ENCODE measurements at places on chromosomes 11 and 22.

DNA sequence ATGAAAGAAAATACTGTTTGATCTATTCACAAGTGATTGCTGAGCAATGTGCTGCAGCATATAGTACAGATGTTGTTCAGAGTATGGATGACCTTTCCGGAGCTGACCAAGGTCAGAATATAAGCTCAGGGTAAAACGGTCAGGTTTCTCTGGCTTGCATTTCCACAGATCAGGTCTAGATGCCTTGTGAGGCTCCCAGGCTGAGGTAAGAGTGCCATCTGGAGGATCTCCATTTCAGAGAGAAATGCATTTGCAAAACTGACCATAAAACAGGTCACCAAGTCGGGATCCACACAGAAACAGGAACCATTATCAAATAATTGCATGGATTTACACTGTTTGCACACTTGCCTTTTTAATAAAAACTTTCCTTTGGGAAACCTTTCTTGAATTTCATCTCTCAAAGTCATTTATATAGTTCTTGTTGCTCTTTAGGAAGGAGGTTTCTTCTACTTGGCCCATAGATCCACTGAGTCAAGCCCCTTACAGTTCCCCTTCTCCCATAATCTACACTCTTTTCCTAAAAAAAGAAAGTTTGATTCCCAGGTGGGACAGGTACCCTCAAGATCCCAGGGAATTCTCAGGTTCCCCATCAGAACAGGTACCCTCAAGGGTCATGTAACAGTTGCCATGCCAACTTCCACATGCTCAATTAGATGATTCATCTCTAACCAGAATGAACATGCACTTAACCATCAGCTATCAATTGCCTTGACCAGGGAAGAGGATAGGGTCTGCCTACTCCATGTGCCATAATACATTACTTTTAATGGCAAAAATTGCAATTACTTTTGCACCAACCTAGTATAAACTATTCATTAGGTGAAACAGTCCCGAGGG, 25.0 kb upstream of the TMPRSS5 start:
- H3K4me3 ChIP-seq: no peak overlapping the region
- DNase-seq: no peak
- no peaks in the 10 kb centered on the region for H3K4me1 ChIP-seq

DNA sequence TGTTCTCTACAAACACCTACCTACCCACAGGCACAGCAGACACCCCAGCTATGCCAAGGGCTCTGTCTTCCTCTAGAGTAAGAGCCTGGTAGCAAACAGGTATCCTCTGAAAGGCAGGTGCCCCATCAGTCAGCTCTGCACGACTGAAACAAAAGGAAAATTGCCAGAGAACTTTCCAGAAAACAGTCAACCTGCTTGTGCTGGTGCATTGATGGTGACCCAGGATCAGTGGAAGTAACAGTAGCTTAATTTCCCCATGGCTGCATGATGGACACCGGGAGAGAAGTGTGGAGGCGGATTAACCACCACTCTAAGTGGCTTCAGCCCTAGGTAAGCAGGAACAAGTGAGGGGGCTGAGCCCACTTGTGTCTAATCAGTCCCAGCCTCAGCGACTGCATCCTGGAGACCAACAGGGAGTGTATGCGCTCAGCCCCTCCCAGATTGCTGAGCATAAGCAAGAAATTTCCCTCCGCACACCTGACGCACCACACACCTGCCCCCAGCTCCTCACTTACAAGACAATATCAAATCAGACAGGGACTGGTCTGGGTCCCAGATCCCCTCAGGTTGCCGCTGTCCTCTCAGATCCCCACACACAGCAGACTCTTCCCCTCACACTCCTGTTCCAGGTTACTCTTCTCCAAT, 70.7 kb upstream of the IGLL5 start:
- no peak overlapping the region for H3K4me3 ChIP-seq
- no peak for DNase-seq
- no peaks in the 10 kb centered on the region for H3K27me3 ChIP-seq
- H3K27ac ChIP-seq: no peak overlapping the region

DNA sequence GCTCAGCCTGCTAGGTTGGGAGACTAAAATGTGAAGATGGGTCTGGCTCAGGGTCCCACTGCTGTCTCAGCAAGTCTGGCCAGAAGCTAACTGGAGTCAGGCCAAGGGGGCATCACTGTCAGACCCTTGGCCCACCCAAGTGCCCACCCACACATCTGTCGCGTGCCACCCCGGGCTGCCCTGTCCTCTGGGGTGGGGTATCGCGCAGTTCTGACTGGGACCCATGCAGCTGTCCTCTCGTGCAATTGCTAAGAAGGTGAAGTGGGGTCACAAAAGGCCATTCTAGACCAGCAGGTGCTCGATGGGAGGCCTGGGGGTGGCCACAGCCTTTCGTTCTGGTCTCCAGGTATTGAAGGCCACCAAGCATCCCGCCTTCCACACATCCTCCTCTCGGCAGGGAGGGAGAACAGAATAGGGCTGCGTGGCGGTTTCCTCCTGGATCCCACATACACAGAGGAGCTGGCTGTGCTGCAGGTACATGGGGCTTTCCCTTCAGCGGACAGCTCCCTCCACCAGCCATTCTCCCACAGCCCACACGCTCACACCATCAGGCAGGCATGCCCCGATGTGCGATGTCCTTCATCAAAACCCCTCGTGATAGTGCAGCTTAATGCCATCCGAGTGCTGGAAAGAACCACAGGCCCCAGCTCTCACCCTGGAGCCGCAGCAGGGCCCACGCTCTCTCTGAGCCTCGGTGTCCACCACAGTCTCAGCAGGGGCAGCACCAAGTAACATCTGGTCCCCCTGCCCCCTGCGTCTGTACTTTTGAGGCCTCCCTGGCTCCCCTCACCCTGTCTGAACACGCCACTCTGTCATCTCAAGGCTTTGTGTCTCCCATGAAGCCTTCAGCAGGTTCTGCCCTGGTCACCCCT, 37.6 kb downstream of the SHANK2 start:
- no peaks in the 10 kb centered on the region for H3K27me3 ChIP-seq
- no peak overlapping the region for H3K4me3 ChIP-seq
- no peak for DNase-seq
- no peak overlapping the region for H3K27ac ChIP-seq
- no peaks in the 10 kb centered on the region for H3K4me1 ChIP-seq

DNA sequence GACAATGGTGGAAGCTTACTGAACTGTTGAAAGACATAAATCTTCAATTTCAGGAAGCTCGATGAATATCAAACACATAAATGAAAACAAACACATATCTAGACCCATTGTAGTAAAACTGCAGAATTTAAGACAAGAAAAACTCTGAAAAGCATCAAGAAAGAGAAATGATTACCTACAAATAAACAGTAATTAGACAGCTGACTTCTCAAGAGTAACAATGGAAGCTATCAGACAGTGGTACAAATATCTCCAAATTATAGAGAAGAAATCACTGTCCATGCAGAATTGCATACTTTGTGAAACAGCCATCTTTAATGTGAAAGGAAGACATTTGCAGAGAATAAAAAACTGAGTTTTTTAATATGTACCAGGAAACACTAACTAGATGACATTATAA, 45.7 kb downstream of the ANO3 start:
- no peaks in the 10 kb centered on the region for H3K36me3 ChIP-seq
- H3K4me1 ChIP-seq: no peaks in the 10 kb centered on the region
- H3K27me3 ChIP-seq: no peaks in the 10 kb centered on the region
- no peak for DNase-seq
- no peak overlapping the region for H3K4me3 ChIP-seq

- peaks cover 4% of the 10 kb centered on the region for H3K36me3 ChIP-seq
- DNase-seq: no peak
- no peak overlapping the region for H3K4me3 ChIP-seq
- no peaks in the 10 kb centered on the region for H3K27me3 ChIP-seq
These were observed 6.8 kb downstream of the MCAM start for GRCh38 chr11:119309953-119310681.

Data from naive thymus-derived CD4-positive, alpha-beta T cell (primary cell).